Stimulated activated CD4-positive, alpha-beta T cell treated with anti-CD3 and anti-CD28 coated beads, TNF-alpha, amount 100 ng/mL, for 1 hour (primary cell): ENCODE measurements at places on chromosomes 1 and 21.

DNA sequence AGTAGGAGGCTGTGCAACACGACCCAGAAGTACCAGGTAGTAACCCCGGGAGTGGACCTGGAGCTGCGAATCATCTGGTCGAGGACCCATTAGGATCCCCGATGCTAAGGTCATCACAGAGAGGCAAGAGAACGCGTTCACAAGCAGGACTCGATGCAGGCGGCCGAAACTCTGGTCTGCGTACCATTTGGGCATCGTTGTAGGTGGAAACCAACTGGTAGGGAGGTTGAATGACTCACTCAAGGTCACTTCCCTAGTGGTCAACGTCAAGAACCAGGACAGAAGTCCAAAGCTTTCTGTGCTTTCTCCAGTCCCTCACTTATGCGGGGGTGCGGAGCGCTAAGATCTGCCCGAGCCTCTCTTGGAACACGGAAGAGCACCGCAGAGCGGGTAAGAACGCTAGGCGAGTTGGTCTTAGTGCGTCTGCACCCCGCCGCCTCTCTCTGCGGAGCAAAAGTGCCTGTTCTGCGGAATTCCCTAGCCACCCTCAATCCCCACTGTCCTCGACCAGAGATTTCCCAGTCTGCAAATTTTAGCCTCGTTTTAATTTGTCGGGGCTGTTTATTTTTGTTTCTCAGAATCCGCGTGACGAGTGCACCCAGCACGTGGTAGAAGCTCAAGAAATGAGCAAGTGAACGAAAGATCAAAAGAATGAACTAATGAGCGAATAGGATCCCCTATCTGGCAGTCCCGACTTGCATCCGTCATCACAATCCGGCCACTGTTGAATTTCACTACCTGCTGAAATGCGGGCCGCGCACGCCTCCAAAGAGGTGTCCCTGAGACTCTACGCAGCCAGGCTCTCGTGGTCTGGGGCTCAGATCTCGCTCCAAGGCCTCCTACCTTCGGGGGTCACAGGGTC is 12.2 kb downstream of the HLX start:
- DNase-seq, result no peak

GRCh38 chr21:33249331-33250002 is 16.7 kb upstream of the IL10RB start:
- DNase-seq, result no peak

GRCh38 chr1:21680918-21681317 is 11.8 kb upstream of the RAP1GAP start:
- no peak for DNase-seq

DNA sequence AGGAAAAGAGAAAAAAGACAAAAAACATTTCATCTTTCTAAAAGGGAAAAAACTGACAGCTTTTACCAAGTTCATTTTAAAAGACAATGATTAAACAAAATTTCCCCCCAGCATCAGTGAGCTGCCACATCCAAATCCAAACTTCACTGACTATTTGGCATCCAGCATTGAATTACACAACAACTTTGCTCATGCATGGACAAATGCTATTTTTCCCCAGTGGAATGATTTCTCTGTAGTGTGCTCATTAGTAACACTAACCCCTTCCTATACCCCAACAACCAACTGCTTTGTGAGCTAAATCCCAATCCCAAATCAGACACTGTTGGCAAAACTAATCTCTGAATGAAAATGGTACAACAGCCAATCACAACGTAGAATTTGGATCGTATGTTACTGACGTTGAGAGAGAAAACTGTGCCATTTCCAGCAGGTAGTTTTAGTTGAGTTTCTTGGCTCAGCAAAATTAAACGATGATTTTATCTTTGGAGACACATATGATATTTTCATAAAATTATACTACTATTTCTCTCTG is 37.9 kb downstream of the PIK3R3 start:
- DNase-seq, result no peak

DNA sequence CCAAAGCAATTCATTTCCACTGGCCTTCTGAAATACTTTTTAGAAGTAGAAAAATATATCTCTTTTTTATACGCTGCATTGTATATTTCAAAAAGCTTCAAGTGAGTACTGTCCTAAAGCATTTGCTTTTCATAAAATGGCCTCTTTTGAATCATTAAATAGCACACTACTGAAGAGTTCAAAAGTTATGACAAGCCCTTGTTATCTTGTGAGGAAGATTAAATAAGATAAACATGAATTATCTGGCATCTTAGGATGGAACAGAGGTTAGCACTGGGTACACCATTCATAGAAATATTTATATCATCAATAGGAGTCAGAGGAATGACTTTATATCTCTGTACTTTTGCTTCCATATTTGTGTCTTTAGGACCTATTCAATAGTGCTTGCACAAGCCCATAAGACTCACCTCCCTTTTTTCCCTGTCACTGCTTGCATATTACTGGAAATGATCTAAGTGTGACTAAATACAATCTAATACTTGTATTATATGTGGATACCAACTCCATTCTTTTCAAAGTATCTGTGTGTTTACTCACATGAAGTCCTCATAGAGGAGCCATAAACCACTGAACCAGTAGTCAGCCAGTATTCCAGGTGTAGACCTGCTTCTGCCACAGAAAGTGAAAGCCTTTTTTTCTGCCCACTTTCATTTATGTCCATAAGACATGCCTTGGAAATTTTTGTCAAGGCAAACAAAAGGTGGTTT is 274.2 kb upstream of the C1orf105 start:
- no peak for DNase-seq

DNA sequence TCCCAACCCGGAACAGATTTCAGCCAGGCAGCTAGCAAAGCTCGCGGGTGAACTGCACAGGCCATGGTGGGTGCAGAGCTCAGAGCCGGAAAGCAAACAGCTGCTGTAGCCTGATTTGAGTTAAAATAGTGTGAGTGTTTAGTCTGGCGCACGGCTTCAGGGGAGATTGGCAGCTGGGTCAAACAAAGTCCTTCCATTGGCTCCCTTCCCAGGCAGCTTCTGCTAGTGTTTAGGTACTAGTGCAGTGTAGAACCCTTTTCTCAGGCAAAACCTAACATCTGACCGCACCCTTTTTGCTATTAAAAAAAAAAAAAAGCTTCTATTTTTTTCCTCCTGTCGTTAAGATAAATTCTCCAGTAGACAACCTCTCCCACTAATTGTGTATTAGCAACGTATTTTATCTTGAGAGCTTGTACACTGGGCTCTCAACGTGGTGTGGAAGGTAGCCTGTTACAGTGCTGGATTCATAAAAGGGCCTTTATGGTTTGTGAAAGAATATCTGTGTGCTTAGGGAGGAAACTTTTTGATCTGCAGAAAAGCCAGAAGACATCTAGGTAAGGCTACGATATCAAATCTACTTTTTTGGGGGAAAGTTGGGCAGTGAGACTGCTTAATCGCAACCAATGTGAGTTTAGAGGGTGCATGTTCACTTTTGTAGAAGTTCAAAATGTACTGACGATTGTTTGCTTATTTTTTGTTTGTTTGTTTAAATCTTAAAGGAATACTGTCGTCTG is 689.6 kb downstream of the USP25 start:
- DNase-seq, result no peak

GRCh38 chr1:23400324-23401114 is 24.0 kb downstream of the TCEA3 start:
- DNase-seq, result no peak

DNA sequence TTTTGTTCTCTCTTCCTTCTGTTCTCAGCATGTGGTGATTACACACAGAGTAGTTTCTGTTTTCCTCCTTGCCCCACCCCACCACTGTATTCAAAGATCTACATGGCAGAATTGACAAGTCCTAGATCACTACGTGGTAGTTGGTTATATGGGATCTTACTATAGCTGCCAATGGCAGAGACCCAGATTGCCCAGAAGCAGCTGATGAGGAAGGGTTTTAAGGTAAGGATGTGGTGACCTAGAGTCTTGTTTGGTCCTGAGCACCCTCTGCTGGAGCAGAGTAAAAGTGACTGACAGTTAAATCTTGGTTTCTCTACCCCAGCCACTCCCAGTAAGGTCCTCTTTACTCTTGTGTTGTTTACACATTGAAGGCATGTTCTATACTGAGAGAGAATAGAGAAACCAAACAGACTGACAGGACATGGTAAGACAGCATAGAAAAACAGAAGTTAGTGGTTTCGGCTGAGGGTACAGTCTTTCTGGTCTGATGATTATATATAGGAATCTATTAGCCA is 22.8 kb upstream of the STRIP1 start:
- DNase-seq, result no peak

DNA sequence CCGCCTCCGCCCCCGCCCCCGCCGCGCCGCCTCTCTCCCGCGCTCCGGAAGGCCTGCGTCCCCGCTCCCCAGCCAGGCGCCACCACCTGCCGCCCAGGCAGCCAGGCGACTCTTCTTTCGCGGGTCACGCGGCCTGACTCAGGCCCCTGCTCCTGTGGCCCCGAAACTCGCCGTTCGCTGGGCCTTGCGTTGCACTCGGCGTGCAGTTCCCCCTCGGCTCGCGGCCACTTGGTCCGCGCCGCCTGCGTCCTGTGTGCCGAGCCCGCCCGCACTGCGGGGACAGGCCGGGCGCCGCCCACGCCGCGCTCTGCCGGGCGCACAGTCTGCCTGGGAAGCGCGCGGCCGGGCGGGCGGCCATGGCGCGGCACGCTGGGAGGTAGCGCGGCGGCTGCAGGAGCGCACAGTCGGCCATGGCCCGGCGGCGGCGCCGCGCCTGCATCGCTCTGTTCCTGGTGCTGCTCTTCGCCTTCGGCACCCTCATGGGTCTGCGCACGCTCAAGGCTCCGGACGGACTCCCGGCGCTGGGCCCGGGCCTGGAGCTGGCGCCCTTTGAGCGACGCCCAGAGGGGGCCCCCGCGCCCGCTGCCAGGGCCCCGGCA is at the start of gene MANEAL:
TSS of gene MANEAL (plus strand) at position 75 of the 599 bp plus-strand sequence. CDS start at position 411, 336 bp downstream.
- no peak for DNase-seq

DNA sequence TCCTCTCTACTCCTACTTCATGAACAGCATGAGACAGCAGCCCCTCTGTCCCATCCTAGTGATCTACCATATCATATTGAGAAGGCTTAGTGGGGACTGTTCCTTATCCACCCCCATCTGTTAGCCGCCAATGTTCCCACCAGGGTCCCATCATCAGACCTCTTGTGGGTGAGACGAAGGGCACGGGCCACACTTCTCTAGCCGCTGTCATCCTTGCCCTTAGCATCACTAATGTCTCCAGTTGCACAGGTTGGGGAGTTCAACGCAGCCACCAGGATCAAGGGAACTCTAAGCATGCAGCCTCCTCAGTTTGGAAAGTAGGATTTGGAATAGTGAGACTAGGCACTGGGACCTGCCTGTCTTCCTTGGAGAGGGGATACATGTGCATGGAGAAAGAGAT is 20.1 kb downstream of the INKA2 start:
- no peak for DNase-seq

DNA sequence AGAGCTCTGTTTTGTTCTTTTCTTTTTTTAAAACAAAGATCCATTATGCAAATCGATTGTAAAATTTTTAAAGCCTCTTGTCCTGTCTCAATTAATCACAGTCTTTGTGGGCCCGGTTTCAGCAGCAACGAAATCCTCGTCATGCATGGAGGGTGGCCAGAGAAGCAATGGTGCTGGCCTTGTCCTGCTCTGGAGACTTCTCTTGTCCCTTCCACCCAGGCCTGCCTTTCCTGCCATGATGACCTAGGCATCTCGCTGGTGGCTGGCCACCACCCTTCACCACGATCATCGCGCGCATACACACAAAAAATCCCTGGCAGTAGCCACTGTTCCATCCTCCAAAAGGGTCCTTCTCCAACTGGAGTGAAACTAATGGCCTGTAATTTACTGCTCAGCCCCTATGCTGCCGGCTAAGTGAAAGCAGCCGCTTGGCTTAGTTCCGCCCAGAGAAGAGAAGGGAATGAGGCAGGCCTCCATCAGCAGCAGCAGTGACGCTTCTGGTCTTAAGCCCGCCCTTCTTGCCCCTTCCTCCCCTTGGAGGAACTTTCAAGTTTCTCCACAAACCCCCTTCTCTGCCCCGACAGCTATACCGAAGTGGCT is 309.5 kb downstream of the NPHP4 start:
- DNase-seq, result no peak

GRCh38 chr1:225447650-225448089 is 19.8 kb upstream of the LBR start:
- DNase-seq, result no peak

GRCh38 chr21:42819861-42820615 is 59.3 kb downstream of the WDR4 start:
- DNase-seq, result no peak

DNA sequence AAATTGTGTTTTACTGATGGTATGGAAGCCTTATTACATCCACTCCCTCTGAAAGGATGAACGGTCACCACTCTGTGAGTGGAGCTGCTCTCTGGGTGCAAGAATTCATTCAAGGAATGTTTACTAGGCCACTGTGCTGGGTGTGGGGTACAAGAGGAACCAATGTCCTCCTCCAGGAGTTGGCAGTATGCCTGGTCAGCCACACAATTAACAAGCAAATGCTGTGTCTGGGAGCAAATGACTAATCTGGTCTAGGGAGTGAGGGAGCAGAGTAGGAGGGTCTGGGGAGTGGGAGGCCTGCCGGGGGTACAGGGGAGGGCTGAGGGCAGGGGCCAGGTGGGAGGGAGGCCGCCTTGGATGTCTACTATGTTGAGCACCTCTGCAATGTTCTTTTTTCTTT is 27.2 kb upstream of the TDRD10 start:
- DNase-seq, result no peak

DNA sequence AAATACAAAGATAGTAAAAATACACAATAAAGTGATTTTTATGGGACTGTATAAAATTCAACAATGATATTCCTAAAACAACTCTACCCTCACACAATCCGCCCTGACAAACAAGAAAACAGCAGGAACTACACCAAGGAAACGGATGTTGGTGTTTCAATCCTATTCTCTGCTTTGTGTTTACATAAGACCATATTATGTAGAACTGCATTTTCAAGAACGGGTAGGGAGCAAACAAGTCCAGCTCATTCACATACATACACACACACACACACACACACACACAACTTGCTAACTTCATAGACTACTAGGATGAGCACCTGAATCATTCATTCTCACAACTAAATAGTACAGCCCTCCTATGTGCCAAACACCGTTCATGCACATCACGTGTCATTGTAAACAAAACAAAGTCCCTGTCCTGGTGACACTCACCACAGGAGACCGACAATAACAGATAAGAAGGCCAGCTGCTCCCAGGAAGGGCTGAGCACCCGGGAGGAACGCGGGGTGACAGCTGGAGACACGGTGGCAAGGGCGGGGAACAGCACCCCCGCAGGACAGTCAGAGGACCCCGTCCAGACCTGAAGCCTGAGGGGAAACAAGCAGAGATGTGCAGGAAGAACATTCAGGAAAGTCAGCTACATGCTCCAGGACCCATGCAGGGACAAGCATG is 43.0 kb downstream of the NPHP4 start:
- DNase-seq, result no peak

DNA sequence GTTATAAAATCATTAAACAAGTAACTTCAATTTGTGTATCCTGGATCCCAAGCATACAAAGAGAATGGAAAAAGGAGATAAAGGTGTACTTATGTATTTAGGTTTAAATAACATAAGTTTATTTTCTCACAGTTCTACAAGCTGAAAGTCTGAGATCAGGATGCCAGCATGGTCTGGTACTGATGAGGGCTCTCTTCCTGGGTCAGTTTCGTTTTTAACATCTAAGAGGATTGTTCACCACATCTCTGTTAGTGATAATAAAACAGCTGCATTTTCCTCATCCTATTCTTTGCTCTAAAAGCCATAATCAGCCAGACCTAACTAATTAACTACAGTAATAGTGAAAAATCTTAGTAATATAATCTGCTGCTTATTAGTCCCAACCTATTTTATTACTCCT is 5.2 kb downstream of the EGLN1 start:
- DNase-seq, result no peak
